ENCODE measurements at places on chromosomes 13 and 19.

GRCh38 chr13:22599156-22599555 lies 581.6 kb upstream of the SGCG start:
- no peak for DNase-seq

- DNase-seq, result no peak
Observed at GRCh38 chr13:44368599-44369368, 4.8 kb upstream of the SERP2 start.

- no peak for DNase-seq
Observed at GRCh38 chr19:682678-683320, 6.6 kb downstream of the FSTL3 start.

DNA sequence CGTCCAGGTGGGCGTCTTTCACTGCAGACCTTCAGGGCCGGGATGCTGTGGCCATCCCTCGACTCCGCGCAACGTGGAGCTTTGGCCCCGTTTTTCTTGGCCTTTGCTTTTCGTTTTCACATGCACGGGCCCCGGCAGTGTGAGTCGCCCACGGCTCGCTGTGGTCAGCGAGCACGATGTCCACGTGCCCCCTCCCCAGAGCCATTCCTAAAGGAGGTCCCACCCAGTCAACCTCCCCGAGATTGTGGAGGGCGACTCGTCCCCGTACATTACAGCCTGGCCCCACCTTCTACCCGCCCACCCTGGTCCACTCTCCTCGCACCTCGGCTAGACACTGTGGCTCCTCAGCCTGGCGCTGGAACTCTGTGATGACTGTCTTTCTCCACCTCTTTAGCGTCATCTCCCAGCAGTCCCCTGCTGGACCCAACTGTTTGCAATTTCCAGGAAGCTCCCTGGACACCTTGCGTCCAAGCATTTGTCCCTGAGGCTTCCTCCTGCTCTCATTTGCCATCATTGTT lies 405 bp downstream of the ZNF446 start:
- no peak for DNase-seq

DNA sequence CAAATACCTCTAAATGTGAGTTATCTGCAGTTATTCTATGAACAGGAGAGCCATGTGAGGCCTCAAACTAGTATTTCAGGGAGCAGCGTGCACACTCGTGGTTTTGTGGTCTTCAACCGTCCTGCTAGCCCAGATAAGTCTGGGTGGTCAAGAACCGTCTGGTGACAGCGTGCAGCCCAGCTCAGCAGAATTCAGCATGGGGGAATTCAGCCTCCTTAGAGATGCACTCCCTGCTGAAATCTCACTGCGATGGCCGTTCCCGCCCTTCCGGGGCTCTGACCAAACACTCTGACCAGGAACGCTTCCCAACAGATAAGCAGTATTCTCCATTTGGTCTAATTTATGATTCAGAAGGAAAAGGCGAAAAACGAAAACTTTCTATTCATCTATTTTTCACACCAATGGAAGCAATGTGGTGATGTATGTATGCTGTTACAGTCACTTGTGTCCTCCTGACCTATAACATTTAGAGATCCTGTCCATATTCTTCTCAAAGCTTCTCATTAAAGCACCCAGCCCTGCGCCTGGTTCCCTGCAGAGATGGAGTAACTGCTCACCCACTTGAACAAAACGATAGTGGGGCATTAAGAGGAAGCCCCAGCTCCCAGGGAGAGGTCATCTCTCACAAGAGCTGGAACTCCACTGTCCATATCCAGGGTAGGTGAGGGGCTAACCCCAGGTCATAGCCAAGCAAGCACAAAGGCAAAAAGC lies 2.9 kb downstream of the ANKRD27 start:
- DNase-seq, result no peak

DNA sequence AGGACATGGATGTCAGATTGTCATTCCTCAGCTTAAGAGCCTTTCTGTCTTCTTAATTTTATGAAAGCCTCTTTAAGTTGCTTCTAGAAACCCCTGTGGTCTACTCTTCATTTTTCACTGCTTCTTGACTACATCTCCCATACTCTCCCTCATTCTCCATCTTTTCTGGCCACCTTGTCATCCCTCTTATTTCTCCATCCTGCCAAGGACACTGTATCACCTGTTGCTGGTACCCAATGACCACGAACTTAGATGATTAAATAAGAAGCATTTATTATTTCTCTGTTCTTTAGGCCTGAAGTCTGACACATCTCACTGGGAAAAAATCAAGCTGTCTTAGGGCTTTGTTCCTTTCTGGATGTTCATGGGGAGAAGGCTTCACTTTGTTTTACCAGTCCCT lies 9.2 kb downstream of the ZNF223 start:
- DNase-seq, result no peak

DNA sequence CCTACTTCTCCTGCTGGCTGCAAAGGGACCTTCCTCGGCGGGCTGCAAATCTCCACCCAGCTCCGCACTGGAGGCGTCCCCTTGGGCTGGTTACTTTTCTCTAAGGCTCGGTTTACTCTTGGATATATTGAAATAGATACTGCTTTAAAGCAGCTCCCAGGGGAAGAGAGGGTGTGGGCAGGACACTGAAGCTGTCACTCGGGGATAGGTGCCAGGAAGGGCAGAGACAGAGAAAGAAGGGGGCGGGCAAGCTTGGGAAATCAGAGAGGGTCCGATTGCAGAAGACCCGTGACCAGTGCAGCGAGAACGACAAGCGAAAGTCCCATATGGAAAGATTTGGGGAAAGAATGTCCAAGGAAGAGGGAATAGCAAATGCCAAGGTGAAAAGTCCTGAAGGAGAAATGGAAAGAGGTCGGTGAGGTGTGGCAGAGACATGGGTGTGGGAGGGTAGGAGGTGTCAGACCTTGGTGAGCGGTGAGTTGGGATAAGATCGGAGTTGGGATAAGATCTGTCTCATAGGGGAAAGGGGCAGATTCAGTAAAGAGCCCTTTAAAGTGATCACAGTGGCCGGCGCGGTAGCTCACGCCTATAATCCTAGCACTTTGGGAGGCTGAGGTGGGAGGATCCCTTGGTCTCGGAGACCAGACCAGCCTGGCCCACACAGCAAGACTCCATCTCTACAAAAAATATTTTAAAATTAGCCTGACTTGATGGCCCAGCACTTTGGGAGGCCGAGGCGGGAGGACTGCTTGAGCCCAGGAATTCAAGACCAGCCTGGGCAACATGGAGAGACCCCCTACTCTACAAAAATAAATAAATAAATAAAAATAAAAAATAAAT lies 618 bp downstream of the THSD8 start:
- no peak for DNase-seq

- DNase-seq, result peak; percentile 94
Observed at GRCh38 chr19:49812997-49813861, at the start of gene FUZ. FUZ (minus strand) TSS chr19:49813292; CDS start chr19:49813106, 186 bp downstream.

DNA sequence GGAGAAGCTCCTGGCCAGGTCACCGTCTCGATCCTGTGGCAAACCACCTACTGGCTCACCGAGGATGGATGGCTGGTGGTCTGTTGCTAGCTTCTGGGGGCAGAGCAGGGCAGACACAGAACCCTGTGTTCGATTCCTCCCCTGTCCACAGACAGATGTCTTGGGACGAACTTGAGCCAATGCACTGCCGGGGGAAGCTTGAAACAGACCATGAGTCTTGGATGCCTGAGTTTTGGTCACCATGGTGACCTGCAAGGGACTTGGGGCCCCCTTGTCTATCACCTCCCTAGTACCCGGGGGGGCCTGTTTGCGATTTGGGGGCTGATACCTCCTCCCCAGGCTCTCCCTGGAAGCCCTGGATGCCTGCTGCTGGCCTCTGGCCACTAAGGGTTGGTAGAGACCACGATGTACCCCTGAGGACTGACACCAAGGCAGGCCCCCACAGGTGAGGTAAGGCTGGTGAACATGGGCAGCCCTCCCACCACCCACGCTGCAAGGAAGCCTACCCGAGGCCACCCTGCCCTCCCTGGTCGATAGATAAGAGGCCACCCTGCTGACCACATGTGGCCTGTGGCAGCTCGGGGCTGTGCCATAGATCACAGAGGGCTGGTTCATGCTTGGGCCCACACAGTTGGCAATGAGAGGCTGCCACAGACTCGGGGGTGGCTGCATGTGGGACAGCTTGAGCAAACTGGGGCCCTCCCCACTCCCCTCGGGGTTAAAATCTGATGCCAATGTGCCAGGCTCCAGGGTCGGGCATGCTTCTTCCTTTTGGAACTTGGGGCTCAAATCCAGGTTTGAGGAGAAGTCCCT lies 10.7 kb downstream of the IQCN start:
- no peak for DNase-seq

DNA sequence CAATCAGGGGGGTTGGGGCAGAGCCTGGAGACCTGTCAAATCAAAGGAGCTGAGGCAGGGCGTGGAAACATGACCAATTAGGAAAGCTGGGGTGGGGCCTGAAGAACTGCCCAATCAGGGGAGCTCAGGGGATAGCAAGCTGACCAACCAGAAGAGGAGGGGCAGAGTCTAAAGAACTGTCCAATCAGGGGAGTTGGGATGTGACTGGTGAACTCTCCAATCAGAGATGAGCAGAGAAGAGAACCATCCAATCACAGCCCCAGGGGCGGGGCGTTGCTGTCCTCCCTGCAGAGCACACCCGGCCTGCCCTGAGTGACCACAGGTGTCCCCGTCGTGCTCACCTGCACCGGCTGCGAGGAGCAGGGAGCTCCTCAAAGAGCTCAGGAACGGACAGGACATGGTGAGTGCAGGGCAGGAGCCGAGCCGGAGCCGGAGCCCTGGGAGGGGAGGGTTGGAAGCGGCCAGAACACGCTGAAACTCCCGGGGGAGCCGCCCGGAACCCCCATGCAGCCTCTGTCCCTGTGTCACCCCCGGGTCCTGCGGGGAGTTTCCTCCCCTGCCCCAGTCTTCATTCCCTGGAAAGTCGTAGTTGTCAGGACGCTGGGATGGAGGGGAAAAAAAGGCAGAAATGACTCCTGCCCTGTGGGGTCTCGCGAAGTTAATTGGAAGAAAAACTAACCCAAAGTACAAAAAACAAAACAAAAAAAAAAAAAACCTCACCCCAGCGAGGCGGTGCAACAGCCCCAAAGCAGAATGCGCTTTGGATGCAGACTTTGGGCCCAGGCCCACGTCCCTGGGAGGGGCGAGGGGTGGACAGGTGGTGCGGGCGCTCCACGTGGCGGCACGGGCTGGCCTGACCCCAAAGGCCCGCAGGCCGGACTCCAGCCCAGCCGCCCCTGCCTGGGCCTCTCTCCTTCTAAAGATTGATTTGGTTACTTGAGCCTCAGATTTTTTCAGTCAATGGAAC lies at the start of gene ZNF556:
Gene ZNF556 (plus strand): TSS at position 311 of the 967 bp plus-strand sequence. CDS start 87 bp downstream, at position 398.
- DNase-seq, result no peak

GRCh38 chr13:90414691-90415596 lies 932.5 kb upstream of the MIR17HG start:
- DNase-seq, result no peak

DNA sequence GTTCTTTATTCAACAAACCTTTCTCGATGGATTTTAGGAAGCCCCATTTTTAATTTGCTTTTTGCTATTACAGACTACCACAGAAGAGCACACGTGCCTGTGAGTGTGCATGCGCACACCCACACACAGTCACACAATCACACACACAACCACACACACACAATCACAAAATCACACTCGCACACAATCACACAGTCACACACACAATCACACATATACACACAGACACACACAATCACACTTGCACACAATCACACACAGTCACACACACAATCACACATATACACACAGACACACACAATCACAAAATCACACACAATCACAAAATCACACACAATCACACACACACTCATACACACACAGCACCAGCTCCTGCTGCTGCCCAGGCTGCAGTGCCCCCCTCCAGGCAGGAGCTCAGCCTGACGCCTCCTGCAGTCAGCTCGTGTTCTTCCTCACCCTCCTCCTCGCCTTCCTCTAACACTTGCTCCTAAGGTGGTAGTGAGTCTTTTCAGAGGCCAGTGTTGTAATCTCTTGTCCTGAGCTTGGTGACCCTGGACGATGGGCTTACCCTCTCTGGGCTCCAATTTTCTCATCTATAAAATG lies 125.0 kb upstream of the SOX1 start:
- no peak for DNase-seq

DNA sequence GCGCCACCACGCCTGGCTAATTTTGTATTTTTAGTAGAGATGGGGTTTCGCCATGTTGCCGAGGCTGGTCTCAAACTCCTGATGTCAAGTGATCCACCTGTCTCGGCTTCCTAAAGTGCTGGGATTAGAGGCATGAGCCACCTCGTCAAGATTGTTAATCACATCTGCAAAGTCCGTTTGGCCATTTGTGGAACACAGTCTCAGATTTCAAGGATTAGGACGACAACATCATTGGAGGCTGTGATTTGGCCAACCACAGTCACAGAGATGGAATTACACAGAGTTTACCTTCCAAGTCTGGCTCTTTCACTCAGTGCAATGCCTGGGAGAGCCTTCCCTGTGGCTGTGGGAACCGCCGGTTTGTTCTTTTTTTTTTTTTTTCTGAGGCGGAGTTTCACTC lies 17.8 kb downstream of the SULT2B1 start:
- no peak for DNase-seq

- no peak for DNase-seq
Observed at GRCh38 chr19:364496-365287, 20.1 kb upstream of the MIER2 start.

GRCh38 chr13:35909837-35910540 lies 221.2 kb downstream of the DCLK1 start:
- DNase-seq, result no peak

- no peak for DNase-seq
Observed at GRCh38 chr19:7598180-7598579, 2.5 kb downstream of the CAMSAP3 start.

GRCh38 chr19:41219924-41220567 lies 1.0 kb downstream of the AXL start:
- DNase-seq, result no peak

GRCh38 chr13:27967203-27967735 lies 1.8 kb downstream of the CDX2 start:
- DNase-seq, result no peak

GRCh38 chr13:42116225-42116624 lies 67.8 kb downstream of the DGKH start:
- no peak for DNase-seq

GRCh38 chr13:32837307-32837972 lies 178.8 kb upstream of the KL start:
- no peak for DNase-seq

DNA sequence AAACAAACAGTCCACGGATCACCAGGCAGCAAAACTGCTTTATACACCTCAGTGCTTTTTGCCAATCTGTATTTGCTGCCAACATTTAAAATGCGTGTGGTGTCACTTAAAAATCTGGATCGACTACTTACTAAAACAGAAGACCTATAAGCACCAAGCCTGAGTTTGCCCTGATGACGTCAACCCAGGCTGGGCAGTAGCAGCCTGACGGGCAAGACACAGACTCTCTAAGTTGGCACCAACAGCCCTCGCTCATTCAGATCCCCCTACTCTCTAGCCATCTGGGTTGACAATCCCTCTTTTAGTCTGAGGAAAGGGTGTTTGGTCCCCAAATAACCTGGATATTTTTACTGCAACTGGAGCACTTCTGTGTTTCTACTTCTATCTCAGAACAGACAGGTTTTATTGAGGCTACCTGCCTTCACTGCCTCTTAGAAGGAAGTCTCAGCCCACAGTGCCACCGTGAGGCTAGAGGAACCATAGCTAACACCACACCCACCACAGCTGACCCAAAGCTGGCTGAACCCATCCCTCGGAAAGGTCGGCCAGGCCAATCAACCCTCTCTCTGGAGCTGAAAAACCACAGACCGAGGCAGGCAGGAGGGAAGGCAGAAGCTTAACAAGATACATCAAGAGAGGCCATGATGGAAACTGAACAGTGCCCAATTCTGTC lies 6.9 kb downstream of the SUGP2 start:
- DNase-seq, result no peak

All from stimulated activated naive CD4-positive, alpha-beta T cell (primary cell).